Activated CD8-positive, alpha-beta T cell treated with anti-CD3 and anti-CD28 coated beads, Interleukin-2, amount 10 ng/mL, durations not matched to agents 7 days and 5 days (primary cell): ENCODE measurements at places on chromosomes 4 and X. TPM values are rescaled to one million over a fixed set of nuclear protein-coding genes. Genes with fewer than 3 reads are reported as not detected.

The CPZ gene
- total RNA-seq, result 0.23 TPM

The DCLK2 gene
- not detected for total RNA-seq

The ZBTB49 gene
- 6.4 TPM for total RNA-seq

The FRMD7 gene
- not detected for total RNA-seq

The PLRG1 gene
- 80.1 TPM for total RNA-seq

The FAM53A gene
- total RNA-seq, result 0.91 TPM

The TMSB15A gene
- total RNA-seq, result not detected

The LRP2BP gene
- 0.97 TPM for total RNA-seq

The TCEAL6 gene
- not detected for total RNA-seq

The USP27X gene
- 1.4 TPM for total RNA-seq
